ENCODE measurements at places on chromosomes 16 and 17.

DNA sequence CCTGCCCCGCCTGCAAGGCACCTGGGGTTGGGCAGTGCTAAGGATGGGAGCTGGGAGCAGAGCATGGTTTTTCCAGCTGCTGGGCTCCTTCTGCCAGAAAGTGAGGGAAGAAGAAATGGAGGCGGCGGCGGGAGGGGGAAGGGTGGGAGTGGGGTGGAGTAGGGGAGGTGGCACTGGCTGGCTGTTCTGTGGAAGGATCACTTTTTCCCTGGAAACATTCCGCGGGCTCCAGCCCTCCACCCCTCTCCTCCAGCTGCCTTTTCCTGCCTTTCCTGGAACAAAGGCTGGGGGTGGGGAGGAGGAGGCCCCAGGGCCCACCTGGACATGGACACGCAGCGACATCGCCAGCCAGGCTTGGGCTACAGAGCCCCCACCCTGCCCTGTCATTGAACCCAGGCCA lies 41.1 kb downstream of the CFAP20 start:
- no peak for DNase-seq

- no peak for DNase-seq
These were observed 9.3 kb downstream of the ODAD4 start for GRCh38 chr17:41939693-41940090.

DNA sequence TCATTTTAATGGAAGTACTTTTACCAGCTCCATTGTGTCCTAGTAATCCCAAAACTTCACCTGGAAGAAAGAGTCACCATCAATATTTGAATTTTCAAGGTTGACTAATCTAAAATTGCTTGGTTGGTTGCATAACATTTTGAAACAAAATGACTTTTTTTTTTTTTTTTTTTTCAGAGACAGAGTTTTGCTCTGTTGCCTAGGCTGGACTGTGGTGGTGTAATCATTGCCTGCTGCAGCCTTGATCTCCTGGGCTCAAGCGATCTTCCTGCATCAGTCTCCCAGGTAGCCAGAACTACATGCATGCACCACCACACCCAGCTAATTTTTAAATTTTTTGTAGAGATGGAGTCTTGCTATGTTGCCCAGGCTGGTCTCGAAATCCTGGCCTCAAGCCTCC lies 12.6 kb upstream of the ABCA6 start:
- no peak for DNase-seq

GRCh38 chr17:81066072-81066471 lies 31.1 kb downstream of the BAIAP2 start:
- no peak for DNase-seq

DNA sequence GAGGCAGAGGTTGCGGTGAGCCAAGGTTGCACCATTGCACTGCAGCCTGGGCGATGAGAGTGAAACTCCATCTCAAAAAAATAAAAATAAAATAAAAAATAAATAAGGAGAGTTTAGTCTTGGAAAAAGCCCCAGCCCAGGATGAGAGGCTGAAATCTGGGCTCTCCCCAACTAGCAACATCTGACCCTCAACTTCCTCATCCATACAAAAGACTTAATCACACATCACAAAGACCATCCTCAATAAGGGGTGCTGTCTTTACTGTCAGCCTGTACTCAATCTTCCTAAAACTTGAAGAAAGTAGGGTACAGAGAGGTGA lies 11.4 kb upstream of the SLC4A1 start:
- DNase-seq, result no peak

DNA sequence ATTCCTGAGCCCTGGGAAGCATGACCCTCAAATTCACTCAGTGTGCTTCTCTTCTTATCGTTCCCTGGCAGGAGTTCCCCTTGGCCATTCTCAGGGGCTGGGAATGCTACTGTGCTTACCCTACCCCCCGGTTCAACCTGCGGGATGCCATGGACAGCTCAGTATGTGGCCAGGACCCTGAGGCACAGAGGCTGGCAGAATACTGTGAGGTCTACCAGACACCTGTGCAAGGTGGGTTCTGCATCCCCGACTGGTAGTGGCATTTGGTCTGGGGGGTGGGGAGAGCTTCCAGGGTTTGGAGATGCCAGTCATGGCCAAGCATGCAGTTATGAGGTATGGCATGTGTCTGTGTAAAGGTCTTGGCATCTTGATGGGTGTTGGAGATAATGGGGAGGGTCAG lies 39.4 kb downstream of the WSCD1 start:
- DNase-seq, result no peak

- DNase-seq, result no peak
These were observed 18.9 kb downstream of the SNX11 start for GRCh38 chr17:48126532-48126850.

- no peak for DNase-seq
These were observed 52.4 kb downstream of the CA10 start for GRCh38 chr17:52106072-52106471.

GRCh38 chr17:65228734-65229620 lies 91.8 kb downstream of the RGS9 start:
- peak; percentile 20 for DNase-seq

- no peak for DNase-seq
These were observed 801 bp downstream of the VPS35 start for GRCh38 chr16:46688101-46688653.

DNA sequence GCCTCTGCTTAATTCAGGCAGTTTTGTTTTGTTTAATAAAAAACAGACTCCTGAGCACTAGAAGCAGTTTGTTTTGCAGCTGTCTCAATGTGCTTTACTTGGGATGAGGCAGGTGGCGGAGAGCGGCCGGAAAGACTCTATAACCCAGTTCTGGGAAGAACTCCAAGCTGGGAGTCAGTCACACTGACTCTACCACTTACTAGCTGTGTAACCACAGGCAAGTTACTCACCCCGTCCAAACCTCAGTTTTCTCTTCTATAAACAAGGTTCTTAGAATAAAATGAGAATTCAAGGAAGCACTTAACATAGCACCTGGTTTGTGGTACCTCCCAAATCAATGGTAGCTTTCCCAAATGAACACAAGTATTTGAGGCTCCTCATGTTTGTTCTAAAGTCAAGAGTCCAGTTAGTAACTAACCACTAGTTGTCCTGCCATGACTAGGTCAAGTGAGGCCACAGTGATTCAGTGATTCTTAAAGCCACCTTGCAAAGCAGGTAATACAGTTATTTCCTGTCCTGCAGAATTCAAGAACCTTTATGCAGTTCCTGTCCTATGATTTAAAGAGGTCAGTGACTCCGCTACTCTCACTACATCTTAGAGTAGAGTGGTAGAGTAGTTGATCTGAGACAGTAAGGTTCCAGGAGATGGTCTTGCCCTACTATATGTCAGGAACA lies 2.7 kb downstream of the TXNDC17 start:
- DNase-seq, result no peak

DNA sequence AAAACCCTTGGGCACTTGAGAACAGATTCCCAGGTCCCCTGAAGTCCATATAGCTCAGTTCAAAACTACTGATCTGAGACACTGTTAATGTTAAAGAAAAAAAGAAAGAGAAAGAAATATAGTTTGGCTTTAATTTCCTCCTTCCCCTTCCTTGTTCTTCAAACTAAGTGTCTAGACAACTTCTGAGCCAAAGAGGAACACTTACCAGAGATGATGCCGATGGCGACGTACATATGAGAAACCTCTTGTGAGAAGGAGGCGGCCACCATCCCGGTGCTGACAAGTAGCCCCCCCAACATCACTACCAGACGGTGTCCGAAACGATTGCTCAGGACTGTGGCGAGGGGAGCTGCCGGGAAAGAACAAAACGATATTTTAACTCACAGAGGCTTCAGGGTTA lies 17.2 kb downstream of the SLC16A6 start:
- DNase-seq, result no peak

DNA sequence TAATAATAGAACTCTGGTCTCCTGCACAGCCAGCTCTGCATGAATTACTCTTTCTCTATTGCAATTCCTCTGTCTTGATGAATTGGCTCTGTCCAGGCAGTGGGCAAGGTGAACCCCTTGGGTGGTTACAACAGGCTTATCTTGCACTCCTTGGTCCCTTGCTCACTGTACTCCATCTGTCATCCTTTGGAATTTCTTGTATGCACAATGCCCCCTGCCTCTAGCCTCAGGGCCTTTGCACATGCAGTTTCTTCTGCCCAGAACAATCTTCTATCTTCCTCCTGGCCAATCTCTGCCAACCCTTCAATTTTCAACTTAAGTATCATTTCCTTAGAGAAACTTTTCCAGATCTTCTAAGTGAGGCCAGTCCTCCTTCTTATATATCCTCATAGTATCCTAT lies 114.7 kb upstream of the NLRP1 start:
- no peak for DNase-seq

- DNase-seq, result no peak
These were observed 252.0 kb downstream of the UTP18 start for GRCh38 chr17:51512220-51512907.

DNA sequence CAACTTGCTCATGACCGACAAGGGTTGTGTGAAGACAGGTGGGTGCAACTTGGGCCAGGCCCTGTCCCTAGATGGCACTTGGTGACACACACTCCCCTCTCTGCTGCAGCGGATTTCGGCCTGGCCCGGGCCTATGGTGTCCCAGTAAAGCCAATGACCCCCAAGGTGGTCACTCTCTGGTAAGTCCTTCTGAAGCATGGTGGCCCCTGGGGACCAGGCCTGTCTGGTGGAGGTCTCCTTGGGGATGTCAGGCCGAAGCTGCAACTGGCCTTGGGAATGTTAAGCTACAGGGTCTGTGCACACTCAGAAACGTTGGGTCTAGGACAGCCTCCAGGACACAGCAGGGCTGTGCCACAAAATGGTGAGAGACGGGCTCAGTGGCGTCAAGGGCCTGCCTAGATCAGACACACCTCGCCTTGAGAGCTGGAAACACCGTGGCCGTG lies 6.8 kb downstream of the CDK10 start:
- no peak for DNase-seq

DNA sequence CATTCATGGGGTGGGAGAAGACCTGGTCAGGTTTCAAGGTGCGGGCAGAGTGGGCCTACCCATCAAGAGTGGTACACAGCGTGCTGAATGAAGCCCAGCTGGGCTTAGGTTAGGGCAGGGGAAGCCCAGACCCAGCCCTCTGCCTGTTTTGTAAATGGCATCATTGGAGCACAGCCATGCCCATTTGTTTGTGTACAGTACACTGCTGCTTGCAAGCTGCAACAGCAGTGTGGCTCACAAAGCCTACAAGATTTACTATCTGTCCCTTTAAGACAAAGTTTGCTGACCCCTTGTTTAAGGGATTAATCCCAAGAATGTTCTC lies 230.1 kb upstream of the TNRC6C start:
- no peak for DNase-seq

DNA sequence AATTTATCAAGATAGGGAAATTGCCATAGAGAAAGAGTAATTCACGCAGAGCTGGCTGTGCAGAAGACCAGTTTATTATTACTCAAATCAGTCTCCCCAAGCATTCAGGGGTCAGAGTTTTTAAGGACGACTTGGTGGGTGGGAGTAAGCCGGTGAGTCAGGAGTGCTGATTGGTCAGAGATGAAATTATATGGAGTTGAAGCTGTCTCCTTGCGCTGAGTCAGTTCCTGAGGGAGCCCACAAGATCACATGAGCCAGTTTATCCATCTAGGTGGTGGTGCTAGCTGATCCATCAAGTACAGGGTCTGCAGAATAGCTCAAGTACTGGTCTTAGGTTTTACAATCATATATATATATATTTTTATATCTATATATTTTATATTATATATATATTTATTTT lies 6.0 kb upstream of the AQP8 start:
- DNase-seq, result no peak

DNA sequence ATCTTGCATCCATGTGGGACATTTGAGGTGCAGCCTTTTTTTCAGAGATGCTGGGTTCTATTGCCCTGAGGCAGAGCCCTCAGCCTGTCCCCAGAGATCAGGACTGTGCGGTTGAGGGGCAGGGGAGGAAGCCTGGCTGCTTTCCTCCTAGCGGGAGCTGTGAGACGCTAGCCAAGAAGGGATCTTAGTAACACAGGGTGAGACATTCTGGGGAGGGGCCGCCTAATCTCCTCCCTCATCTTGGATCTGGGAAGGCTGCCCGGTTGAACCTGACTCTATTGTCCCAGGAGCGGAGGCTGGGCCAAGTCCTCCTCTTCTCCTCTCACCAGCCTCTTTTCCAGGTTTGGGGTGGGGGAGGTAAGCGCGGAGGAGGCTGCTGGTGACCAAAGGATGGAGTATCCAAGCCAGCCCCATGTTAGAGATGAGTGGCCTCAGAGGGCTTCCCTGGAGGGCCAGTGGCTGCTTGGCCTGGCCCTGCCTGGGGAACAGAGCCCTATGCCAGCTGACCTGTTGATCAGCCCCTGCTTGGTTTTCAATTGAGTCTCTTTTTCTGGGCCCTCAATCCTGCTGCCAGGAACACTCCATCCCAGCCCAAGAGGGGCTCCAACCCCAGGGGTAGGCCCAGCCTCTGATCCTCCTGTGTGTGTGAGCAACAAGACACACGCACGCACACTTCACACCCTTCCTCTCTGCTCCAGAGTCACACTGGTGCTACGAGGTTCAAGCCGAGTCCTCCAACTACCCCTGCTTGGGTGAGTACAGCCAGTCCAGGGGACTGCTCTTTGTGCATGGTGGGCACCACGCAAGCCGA lies 5.0 kb downstream of the CA4 start:
- DNase-seq, result no peak

DNA sequence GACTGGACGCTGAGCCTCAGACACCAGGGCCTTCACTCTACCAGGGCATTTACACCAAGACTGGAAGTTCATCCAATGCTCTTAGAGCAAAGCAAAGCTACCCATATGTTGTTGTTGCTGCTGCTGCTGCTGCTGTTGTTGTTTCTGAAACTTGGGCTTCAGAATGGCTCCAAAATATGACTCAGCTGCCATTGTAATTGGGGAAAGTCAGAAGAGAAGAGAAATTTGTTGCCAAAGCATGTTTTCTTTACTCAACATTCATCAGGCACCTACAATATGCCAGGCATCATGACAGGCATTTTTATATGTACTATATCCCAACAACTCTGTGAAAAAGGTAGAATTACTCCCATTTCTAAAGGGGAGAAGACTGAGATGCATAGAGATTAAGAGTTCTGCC lies 11.9 kb downstream of the KRT32 start:
- no peak for DNase-seq

DNA sequence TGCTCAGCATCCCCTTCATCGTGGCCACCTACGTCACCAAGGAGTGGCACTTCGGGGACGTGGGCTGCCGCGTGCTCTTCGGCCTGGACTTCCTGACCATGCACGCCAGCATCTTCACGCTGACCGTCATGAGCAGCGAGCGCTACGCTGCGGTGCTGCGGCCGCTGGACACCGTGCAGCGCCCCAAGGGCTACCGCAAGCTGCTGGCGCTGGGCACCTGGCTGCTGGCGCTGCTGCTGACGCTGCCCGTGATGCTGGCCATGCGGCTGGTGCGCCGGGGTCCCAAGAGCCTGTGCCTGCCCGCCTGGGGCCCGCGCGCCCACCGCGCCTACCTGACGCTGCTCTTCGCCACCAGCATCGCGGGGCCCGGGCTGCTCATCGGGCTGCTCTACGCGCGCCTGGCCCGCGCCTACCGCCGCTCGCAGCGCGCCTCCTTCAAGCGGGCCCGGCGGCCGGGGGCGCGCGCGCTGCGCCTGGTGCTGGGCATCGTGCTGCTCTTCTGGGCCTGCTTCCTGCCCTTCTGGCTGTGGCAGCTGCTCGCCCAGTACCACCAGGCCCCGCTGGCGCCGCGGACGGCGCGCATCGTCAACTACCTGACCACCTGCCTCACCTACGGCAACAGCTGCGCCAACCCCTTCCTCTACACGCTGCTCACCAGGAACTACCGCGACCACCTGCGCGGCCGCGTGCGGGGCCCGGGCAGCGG lies 3.2 kb downstream of the UTS2R start:
- DNase-seq, result no peak

All from stimulated activated CD4-positive, alpha-beta T cell treated with anti-CD3 and anti-CD28 coated beads, Interleukin-4, amount 100 ng/mL, for 4 hours (primary cell).